Psoas muscle (tissue), 8 donors: ENCODE measurements at places on chromosomes 4 and X. TPM values are rescaled to one million over a fixed set of nuclear protein-coding genes. Genes with fewer than 3 reads are reported as not detected.

- DNase-seq = no peak
Measured at GRCh38 chr4:33566649-33567048, 2677.7 kb downstream of the ARAP2 start.

GRCh38 chr4:76607846-76608245, 172.8 kb downstream of the SHROOM3 start:
- no peak for DNase-seq

- no peak for DNase-seq
Measured at GRCh38 chrX:50100188-50100587, 100.6 kb downstream of the AKAP4 start.

DNA sequence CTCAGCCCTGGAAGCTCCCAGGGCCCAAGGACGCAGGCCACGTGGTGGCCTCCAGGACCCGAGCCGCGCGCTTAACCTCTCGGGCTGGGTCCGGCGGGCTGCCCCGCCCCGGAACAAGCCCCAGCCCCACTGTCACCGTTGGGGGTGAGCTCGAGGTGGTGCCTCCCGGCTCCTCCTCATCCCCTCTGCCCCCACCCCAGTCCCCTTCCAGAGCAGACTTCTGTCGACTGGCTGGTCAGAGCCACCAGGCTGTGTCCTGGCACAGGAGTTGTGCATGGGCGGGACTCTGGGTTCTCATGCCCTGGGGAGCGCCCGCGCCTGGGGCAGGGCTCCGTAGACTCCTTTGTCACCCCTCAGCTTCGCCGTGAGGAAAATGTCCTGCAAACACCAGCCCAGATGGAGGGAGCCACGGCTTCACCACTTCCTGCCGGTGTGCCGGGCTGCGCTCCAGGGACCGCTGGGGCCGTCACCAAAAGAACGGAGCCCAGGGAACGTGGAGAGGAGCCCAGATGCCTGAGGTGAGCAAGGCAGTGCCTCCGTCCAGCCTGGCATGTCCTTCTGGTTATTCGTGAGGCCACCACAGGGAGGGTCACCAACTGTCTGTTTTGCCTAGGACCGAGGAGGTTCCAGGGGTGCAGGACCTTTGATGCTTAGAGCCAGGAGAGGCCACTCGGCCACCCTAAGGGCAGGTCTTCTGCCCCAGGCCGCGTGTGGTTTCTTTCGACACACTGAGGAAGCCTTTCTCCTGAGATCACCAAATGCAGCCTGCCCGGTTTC, 7.1 kb upstream of the RGS12 start:
- DNase-seq = peak; percentile 55

DNA sequence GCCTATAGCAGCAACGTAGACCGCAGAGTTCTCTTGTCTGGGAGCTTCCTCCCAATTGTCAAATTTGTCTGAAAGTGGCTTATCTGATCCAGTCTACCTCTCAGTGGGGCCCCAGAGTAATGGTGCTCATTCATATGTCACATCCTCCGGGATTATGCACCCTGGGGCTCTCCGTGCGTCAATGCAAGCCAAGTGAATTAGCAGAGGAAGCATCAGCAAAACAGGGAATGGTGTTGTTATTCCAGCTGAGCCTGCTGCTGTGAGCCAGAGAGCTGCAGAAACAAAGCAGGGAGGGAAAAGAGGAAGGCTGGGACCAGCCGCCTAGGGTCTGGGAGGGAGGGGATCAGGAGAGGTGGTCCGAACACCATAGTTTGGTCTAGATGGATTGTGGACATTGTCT, 95.2 kb downstream of the CLNK start:
- DNase-seq = no peak

PRDM5 gene
- total RNA-seq = 2.7 TPM

GRCh38 chr4:39030725-39031124, 1.5 kb downstream of the TMEM156 start:
- DNase-seq = no peak

- no peak for DNase-seq
Measured at GRCh38 chr4:38666766-38667084, 2.7 kb downstream of the KLF3 start.

DNA sequence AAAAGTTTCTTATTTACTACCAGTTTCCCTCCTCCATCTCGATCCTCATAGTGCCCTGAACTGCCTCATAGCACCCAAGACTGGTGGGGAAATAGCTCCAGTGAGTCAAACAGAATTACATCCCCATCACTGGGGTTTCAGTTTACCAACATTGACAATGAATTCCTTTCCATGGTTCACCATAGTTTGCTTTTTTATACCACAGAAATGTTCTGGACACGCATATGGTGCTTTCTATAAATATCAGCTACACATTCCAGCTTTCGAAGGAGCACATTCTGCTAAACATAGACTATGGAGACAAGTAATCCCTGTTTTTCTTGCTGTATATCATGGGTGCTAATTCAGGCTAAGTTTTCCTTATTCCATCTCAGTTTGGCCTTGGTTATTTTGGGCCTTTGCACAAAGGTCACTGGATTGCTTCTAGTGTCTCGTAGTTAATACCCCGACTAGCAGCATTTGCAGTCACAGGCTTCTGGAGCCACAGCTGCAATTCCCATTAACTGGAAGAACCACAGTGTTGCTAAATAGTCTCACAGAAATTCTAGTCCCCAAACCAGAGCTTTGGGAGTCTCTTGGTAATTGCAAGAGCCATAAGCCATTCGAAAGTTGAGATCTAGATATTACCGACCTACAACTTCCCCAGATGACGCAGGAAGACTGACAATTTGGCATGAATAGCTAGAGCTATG, 53.4 kb upstream of the TRPC3 start:
- DNase-seq = no peak

DNA sequence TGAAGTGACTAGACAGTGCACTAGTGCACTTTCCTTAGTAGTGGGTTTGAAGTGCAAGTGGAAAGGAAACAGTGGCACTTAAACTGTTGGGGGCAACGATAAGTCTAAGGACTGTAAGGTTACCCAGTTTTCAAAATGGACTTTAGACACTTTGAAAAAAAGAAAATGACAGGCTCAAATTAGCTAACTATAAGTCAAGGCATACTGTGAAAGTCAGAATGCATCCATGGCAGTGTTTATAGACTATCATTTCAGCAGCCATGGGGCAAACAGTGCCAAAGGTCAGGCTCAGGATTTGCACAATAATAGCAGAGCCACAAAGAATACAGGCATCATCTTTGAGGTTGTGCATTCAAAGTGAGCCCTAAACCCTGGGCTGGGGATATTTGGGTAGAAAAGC, 104.4 kb downstream of the CXCL13 start:
- no peak for DNase-seq

DRD5 gene
- total RNA-seq = not detected

GRCh38 chr4:143348233-143349077, 11.8 kb downstream of the GAB1 start:
- no peak for DNase-seq

- DNase-seq = peak; percentile 13
Measured at GRCh38 chr4:99816545-99817308, at the start of gene DAPP1. Gene DAPP1 (plus strand): TSS chr4:99816827. CDS start chr4:99816914, 87 bp downstream.

FAM53A gene
- 1.6 TPM for total RNA-seq

DNA sequence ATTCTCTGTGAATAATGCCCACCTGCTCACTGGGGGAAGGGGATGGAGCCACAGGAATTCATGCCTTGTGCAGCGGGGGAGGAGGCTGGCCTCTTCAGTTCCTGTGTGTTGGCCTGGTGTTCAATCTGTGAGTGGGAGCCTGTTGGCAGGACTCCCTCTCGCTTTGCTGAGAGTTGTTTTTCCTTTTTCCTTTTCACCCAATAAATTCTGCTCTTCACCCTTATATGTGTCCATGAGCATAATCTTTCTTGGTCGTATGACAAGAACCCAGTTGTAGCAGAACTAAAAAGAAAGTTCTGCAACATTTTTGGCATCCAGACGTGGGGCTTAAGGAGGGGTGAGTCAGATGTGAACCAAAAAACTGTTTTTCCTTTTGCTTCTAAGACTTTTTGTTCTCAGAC, 235.2 kb upstream of the HDX start:
- no peak for DNase-seq

- no peak for DNase-seq
Measured at GRCh38 chr4:123345137-123345934, 51.3 kb upstream of the SPRY1 start.

ESX1 gene
- not detected for total RNA-seq

DNA sequence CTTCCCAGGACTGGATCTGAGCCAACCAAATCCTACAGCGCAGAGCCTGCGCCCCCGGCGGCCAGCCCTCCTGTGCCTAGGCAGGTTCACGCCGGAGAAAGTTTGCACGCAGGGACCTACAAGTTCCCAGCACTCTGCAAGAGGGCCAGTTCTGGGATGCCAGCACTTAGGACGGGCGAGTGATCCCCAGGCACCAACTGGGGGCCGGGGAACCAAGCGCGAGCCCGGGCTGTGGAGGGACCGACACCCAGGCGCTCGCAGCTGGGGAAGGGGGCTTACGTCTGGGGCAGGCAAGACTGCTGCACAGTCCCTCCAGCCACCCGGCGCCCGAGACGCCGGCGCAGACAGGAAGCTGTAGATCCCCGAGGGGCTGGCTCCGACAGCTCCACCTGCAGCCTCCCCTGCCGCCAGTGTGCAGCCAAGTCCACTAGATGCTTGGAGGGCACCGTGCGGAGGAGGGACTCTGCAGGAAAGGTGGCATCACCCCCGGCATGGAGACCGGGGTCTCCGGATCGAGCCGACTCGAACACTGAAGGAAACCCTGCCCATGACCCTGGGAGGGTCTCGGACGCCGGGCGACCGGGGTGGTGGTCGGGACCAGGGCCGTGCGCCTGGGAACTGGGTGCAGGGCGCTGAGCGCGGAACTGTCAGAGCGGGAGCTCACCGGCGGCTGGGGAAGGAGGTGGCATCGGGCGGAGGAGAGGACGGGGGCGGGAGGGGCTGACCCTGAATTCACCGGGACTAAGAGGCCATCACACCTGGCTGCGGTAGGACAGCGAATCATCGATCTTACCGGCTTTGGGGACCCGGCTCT, 566 bp downstream of the CORIN start:
- peak; percentile 27 for DNase-seq

DMD gene
- total RNA-seq = 95.5 TPM

MTMR8 gene
- 0.46 TPM for total RNA-seq

DNA sequence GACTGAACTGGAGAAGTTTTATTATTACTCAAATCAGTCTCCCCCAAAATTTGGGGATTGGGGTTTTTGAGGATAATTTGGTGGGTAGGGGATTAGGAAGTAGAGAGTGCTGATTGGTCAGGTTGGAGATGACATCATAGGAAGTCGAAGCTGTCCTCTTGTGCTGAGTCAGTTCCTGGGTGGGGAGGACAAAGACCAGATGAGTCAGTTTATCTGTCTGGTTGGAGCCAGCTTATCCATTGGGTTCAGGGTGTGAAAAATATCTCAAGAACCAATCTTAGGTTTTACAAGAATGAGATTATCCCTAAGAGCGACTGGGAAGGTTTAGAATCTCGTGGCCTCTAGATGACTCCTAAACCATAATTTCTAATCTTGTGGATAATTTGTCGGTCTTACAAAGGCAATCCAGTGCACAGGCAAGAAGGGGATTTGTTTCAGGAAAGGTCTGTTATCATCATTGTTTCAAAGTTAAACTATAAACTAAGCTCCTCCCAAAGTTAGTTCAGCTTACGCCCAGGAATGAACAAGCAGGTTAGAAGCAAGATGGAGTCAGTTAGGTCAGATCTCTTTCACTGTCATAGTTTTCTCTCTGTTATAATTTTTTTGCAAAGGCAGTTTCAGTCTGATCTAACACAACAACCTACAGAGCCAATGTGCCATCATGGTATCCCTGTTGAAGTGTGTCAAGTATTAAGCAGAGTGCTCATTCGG, 274.5 kb downstream of the SLC7A11 start:
- no peak for DNase-seq

FAM9C gene
- total RNA-seq = not detected

GRCh38 chr4:128565565-128566186, 243.8 kb upstream of the JADE1 start:
- peak; percentile 30 for DNase-seq

- DNase-seq = no peak
Measured at GRCh38 chr4:30538794-30539193, 181.4 kb upstream of the PCDH7 start.

TMEM156 gene
- 0.15 TPM for total RNA-seq

IL15 gene
- total RNA-seq = 2.4 TPM

GRCh38 chr4:74319470-74319869, 11.2 kb downstream of the EPGN start:
- DNase-seq = no peak

GRCh38 chrX:12241026-12241425, 102.8 kb downstream of the FRMPD4 start:
- no peak for DNase-seq

DNA sequence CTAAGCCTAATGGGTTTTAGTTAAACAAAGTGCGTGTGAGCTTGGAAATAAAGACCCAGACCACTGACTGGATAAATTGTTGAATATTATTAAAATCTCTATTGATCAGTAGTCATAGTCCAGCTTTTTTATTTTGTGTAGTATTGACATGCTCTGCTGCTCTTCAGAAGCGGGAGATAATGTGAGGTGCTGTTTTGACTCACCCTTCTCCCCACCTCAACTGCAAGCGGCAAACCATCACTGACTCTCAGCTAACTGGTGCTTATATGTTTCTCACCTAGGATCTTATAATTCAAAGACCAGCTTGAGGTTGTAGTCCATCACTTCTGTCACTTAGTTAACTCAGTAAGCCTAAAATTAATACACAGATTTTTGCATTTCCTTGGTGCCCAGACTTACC, 72.2 kb downstream of the COMMD8 start:
- no peak for DNase-seq

DNA sequence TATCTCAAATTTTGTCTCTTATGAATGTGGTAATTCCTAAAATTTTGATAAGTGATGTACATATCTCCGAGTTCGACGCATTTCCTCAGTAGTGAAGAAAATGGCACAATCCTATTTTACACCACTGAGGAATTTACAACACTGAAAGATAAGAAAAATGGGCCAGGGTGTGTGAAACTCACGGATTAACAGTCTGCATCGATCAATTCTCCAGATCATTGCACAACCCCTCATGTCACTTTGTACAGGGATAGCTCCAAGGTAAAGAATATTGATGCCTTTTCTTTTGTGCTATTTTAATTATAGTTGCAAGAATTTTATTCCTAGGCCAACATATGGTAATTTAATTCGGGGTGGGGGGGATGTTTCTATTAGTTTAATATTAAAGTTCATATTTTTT, 268.7 kb upstream of the VCX3A start:
- DNase-seq = no peak

- no peak for DNase-seq
Measured at GRCh38 chr4:76194325-76194724, 19.3 kb downstream of the SCARB2 start.

MAGEA2 gene
- total RNA-seq = not detected

GRCh38 chrX:373641-374471, 12.9 kb downstream of the PPP2R3B start:
- peak; percentile 81 for DNase-seq

UGT2B7 gene
- total RNA-seq = not detected
